ENCODE measurements at places on chromosomes 4 and X.

DNA sequence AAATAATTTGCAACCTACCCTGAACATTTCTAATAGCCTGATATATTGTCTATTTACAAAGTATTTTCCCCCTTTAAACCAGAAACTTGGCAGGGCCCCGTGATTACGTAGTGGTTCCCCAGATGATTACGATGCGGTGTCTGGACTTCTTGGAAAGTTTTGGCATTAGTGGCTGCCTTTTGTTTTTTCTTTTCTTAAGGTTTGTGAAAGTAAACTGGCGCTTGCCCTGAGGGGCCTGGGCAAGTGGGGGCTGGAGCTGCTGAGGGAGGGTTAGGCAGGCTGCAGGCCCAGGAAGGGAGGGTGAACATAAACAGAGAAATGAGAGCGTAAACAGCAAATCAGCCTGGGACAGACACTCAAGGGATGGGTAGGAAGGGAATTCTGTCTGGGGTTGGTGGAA lies 123.6 kb upstream of the MSX1 start:
- DNase-seq = no peak

DNA sequence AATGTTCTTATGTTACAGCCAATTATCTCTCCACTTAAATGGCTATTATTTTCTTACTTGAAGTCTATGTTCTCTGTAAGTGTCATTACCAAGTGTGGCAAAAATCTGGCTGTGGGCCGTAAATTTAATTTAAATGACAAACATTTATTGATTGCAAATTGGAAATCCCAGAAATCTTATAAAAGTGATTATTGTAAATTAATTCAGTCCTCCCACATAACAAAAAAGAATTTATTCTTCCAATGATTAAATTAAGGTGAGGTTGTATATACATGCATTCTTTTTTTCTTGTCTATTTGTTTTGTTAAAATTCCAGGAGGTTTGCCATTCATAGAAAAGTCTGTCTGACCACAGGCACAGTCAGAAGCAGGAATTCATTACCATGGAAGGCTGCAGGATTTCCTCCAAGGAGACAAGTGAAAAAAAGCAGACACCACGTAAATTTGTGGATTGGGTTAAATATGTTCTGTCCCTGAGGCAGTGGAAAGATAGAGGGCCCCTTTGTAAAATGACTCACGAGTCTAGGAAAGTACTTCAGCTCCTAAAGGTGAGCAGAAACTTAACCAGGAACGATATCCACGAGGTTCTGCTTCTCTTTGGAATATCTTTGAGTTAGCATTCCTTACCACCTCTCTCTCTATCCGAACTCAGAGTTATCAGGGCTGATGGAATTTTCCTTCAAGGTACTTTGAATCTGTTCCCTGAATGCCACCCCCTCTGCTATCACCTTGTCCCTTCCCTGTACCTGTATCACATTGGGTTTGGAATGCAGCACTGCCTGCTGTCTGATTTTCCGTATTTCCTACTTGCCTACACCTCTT lies 10.7 kb downstream of the PPARGC1A start:
- DNase-seq = no peak

- no peak for DNase-seq
Observed at GRCh38 chrX:50161127-50161526, 39.7 kb downstream of the AKAP4 start.

- no peak for DNase-seq
Observed at GRCh38 chr4:172125443-172125842, 312.2 kb downstream of the GALNTL6 start.

DNA sequence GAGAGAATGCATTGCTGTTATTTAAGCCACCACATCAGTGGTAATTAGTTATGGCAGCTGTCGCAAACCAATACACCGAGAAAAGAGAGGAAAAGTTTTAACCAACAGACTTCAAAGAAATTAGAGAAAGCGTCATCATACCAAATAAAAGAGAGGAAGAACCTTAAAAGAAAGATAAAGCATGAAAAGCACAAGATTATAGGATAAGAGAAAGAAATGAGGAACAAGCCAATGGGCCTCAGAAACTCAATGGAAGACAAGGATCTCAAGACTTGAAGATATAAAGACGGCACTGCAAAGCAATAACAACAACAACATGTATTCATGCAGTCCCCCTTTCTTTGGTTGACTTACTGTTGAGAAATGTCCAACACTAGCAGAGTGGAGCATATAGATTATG lies 22.8 kb upstream of the ASMTL start:
- DNase-seq = no peak

- DNase-seq = no peak
Observed at GRCh38 chr4:160353548-160353947, 1250.7 kb downstream of the RAPGEF2 start.

DNA sequence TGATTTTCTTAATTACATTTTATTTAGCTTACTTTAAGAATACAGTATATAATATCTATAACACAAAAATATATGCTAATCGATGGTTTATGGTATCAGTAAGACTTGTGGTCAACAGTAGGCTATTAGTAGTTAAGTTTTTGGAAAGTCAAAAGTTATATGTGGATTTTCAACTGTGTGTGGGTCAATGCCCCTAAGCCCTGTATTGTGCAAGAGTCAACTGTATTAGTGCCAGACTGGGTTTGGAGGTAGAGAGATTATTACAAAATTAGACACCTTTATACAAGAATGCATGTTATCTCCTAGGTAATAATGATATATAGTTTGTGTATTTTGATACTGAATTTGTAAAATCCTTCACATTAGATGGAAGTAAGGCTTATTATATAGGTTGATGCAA lies 100.3 kb upstream of the PRR32 start:
- DNase-seq = no peak

DNA sequence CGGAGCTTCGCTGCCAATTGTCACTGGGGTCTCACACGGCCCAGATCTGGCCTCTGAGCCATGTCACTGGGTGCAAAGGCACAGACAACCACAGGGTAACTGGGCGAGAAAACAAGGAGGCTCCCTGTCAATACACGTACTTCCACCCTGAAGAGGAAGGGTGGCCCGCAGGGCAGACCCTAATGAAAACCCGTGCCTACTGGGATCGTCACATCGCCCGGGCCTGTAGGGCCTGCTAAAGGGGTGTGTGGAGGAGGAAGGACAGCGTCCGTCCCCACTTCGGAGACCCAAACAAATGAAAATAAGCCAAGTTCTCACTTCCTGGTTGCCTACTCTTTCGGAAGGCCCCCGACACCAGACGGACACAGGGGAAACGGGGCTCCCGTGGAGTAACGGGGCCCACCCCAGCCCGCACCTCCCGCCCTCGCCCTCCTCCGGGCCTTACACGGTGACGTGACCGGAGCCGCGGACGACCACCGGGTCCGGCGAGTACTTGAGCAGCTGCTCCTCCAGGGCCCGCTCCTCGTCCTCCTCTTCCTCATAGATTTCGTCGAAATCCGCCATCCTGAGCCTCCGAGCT lies 578 bp downstream of the CHIC2 start:
- peak; percentile 32 for DNase-seq

DNA sequence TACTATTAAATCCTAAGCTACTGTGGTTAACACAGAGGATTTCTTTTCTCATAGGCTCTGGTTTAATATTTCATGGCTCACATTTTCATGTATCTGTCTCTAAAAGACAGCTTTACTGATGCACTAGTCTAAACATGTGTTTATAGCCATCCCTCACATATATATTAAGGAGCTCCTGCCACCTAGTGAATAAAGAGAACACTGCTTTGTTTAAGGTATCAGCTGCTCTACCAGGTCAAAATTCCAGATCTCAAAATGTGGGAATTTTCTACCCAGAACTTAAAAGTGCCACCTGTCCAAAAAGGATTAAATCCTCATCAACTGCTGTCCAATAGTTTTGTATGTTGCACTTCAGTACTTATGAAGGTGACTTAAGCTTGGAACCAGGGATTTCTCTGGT lies 188.5 kb upstream of the TEX13C start:
- DNase-seq = peak; percentile 69

GRCh38 chr4:7719354-7720174 lies 220.1 kb downstream of the AFAP1 start:
- peak; percentile 68 for DNase-seq

DNA sequence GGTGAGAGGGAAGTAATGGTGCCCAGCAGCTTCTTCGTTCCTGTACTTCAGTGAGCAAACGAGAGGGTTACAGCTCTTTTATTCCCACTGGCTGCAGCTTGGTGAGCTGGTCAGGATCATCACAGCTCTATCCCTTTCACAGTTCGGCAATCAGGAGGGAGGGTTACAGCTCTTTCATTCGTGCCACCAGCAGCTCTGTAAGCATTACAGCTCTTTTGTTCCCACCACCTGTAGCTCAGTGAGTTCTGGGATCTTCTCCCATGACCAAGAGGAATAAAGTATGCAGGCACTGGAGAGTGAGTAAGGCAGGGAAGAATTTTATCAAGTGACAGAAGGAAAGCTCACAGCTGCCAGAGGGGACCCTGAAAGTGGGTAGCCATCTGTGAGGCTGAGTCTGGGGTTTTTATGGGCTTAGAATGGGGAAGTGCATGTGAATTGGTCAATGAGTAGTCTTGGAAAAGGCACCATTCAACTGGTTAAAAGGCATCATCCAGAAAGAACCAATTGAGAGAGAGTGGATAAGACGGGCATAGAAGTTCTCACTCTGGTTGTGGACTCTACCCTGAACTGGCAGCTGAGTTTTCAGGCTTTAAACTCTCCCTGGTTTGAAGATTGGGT lies 123.7 kb downstream of the COX18 start:
- no peak for DNase-seq

DNA sequence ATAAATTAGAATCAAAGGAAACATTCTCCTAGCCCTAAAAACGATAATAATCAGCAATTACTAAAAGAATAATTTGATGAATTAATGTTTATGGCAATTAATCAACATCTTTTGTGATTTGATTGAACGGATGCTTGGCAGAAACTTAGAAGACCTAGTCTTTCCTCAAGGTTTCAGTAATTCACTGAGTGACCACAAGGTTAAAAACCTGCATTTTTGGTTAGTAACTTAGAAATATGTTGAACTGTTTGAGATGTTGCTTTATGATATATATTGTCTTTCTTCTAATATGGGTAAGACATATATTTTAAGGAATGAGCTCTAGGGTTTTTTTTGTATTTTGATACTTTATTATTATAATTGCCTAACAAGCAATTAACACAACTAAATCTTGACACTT lies 793.0 kb upstream of the NDST4 start:
- no peak for DNase-seq

- DNase-seq = peak; percentile 12
Observed at GRCh38 chrX:18616688-18617406, 55.1 kb downstream of the RS1 start.

GRCh38 chr4:144754562-144755410 lies 108.8 kb downstream of the HHIP start:
- DNase-seq = peak; percentile 16

DNA sequence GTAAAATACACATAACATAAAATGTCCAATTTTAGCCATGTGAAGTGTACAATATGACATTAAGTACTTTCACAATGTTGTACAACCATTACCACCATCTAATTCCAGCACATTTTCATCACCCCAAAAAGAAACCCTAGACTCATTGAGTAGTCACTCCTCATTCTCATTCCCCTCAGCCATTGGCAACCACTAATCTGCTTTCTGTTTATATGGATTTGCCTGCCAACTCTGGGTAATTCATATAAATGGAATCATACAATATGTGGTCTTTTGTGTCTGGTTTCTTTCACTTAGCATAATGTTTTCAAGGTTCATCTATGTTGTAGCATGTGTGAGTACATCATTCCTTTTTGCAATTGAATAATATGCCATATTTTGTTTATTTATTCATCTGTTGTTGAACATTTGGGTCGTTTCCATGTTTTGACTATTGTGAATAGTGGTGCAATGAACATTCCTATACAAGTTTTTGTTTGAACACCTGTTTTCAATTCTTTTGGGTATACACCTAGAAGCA lies 43.0 kb downstream of the EIF2S3 start:
- DNase-seq = no peak

DNA sequence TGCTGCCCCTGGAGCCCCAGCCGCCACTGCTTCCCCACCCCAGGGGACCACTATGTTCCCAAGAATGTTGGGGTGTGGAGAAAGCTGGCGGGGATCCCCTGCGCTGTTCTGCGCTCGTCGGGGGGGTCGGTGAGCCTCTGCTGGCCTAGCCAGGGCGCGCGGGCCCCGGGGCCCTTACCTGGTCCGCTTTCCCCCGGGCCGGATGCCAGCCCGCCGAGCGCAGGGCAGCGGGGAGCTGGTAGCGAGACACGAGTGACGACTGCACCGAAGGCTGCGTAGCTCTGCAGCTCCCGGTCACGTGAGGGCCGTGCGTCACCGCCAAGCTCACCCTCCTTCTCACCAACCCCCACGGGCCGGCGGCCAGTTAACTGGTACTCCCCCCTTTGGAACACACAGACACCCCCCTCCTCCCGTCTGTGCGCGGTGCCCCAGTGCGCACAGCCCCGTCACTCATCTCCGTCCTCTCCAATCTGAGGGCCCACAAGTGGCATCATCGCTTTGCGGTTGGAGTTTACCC lies at the start of gene BEX1:
TSS of gene BEX1 (minus strand) at position 254 of the 517 bp plus-strand sequence. CDS start 897 bp downstream, outside the sequence.
- DNase-seq = peak; percentile 97

DNA sequence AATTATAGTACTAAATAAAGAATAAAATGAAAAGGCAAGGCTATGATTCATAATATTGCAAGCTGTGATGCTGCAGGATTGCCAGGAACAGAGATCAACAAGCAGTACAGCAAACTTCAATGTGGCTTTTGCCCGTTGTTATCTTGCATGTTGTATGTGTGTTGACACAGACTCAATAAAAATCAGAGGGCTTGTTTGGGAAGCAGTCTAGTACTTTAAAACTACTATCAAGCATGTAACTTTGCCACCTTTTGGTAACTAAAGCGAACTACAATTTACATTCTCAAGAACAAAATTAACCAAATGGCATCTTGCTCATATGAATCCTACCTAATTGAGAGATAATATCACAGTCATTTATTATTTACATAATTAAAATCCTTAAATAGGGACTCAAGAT lies 79.8 kb upstream of the GPM6A start:
- peak; percentile 44 for DNase-seq

GRCh38 chr4:96593422-96593821 lies 753.5 kb downstream of the PDHA2 start:
- no peak for DNase-seq

DNA sequence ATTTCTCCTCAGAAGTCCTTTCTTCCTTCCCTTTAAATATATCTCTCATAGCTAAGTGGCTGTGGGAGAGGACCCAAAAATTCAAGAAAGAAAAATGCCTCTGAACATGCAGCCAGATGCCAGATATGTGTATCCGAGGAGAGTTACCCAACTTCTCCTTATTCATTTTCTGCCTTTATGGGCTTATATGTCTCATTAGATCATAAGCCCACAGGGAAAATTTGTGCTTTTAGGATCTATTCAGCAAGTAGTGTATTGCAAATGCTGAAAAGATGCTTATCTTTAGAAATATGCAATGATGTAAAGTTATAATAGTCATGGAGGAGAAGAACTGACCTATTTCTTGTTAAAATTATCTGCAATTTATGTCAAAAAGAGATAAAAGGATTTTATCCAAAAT lies 371.8 kb upstream of the NOCT start:
- DNase-seq = no peak

All from NCI-H82 (cell line).